Activated naive CD4-positive, alpha-beta T cell treated with anti-CD3 and anti-CD28 coated beads, Interleukin-2, amount 50 U/mL, for 16 hours (primary cell): ENCODE measurements at places on chromosomes 12 and 14.

GRCh38 chr14:101889366-101889765 is 75.0 kb upstream of the DYNC1H1 start:
- DNase-seq = no peak

GRCh38 chr12:121717041-121717699 is 4.6 kb downstream of the TMEM120B start:
- no peak for DNase-seq

- DNase-seq = no peak
These were observed 390.8 kb downstream of the MED13L start for GRCh38 chr12:115886666-115887065.

DNA sequence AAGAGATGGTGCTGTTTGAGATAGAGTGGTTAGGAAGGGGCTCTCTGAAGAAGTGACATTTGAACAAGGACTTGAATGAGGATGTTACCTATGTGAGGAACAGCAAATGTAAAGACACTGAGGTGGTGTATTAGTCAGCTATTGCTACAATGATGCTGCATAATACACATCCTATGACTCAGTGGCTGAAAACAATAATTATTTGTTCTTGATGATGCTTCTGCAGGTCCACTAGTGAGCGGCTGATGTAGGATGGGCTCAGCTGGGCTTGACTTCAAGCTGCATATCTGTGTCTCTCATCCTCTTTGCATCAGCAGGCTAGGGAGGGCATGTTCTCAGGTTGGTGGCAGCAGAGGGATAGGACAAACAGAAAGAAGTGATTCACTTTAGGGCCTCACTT is 21.4 kb upstream of the CLMN start:
- no peak for DNase-seq

DNA sequence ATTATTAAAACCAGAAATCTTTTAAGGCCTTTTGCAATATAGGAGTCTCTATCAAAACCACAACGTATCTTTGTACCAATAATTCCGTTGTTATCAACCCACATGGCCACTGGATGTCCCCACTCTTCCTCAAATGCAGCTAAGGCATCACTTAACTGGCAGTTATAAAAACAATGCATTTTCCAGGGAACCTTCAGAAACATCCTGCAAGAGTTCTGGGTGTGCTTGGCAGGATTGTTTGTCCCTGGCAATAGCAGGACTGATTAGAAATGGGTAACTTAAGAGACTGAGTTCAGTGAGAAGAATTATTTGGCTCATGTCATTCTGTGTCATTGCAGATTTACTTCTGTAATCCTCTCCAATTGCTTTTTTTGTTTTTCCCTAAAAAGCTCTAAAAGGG is 112.0 kb downstream of the SLC15A5 start:
- DNase-seq = no peak
